ENCODE measurements at places on chromosomes 13 and 19.

DNA sequence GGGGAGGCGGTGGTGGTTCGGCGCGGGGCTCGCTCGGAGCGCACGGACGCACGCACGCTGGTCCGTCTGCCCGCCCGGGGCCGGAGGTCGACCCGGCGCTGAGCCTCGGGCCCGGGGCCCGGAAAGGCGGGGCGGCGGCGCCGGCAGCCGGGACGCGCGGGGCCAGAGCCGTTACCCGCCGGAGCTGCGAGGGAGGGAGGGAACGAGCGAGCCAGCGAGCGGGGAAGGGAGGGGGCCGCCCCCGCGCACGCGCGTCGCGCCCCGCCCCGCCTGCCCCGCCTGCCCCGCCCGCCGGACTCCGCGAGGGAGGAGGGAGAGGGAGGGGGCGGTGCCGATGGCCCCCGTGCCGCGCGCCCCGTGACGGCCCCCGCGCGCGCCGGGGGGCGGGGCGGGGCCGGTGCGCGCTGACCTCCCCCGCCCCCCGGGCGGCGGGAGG is 15.0 kb downstream of the CIC start:
- DNase-seq = peak; percentile 85

DNA sequence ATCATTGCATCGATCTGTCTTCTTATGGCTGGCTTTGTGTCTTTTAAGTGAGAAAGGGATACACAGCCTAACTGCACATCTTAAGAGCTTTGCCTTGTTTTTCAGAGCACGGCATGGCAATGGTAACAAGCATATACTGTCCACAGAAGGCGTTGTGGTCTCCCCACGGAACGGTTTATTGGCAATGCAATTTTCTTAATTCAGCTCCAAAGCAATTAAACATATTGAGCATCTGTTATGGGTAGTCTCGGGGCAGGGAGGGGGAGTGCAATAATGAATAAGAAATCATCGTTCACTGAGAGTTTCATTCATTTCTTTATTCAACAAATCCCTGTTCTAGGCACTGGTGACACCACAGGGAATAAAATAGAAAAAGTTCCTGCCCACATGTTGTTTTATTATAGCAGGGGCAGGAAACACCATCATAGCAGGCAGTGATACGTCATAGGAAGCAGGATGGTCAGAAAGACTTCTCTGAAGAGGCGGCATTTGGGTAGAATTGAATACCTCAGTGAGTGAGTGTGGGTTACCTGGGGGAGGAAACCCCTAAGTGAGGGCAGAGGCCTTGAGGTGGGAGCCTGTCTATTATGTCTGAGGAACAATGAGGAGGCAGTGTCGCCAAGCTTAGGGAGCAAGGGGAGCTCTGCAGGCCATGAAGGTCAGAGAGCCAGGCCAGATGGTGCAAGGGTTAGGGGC is 185.7 kb upstream of the KL start:
- DNase-seq = no peak

DNA sequence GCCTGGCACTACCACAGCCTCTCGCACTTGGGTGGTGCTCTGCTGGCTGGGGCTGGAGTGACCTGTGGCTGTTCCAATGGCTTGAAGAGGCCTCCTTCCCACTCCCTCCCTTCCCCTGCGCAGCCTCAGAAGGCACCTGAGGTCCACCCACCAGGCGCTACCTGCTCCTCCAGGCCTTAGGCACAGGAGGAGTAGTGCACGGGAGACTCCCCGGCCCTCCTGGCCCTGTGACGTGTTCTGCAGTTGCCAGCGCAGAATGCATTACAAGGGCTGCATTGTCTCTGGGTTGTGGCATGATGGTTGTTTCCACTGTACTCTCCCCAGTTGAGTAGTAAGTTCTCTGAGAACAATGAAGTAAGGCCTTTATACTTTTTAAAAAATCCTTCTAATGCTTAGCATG is 128.6 kb downstream of the TEX29 start:
- no peak for DNase-seq

DNA sequence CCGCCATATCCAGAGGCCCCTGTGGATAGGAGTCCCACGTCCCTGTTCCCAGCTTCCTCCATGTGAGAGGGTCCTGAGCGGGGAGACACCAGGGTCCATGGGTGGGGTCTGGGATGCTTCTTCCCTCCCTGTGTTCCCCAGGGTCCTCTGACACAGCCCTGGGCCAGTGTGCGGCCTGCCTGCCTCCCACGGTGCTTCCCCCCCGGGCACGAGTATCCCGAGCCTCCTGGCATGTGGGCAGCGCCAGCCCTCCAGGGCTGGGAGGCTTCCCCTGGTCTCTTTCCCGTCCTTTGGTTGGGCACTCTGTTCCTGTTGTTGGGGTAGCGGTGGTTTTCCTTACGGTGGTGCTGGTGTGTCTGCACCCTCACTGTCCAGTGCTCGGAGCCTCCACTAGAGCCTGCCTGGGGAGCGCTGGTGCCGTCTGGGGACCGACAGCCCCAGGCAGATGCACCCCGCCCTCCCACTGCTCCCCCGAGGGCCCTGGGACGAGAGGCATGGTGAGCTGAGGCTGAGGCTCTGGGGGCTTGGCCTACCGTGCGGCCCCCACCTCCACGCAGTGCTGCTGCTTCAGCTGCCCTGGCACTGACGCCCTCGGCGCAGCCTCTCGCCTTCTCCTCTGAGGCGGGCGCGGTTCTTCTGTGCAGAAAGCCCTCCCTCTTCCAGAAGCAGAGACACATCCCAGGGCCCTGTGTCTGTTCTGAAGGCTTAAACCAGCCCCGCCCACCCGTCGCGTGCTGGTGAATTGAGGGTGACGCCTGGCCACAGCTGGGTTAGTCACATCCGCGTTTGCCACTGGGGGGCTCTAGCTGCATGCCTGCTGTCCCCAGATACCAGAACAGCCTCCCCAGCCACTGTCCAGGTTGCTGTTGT is 27.9 kb downstream of the PLEKHJ1 start:
- no peak for DNase-seq

DNA sequence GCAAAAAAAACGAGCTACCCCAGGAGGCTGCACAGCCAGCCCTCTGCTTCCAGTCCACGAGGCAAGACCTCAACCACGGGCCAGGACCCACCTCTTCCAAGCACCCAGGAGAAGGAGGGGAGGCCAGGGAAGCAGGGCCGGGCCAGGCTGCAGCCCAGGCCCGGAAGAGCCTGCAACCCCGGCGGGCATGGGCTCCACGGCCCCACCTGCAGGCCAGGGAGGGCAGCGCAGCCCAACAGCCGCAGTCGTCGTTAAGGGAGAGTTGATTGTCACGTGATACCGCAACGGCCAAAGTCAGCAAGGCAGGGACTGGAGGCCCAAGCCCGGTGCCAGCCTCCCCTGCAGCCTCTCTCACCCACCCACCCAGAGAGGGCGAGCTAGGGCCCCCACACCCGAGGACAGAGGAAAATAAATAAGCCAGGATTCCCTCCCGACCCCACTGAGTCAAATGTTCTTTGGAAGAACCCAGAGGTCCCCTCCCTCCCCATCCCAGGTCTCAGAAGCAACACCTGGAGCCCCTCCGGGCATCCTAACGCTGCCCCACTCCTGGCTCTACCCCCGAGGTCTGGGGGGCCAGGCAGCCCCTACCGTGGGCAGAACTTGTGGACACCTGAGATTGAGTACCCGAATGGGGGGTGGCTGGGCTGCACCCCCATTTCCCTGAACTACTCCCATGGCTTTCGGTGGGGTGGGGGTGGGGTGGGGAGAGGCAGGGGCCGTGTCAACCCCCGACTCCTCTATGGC is 5.2 kb upstream of the REXO1 start:
- DNase-seq = peak; percentile 90

- no peak for DNase-seq
Observed at GRCh38 chr19:32642771-32643170, 32.2 kb downstream of the ANKRD27 start.

DNA sequence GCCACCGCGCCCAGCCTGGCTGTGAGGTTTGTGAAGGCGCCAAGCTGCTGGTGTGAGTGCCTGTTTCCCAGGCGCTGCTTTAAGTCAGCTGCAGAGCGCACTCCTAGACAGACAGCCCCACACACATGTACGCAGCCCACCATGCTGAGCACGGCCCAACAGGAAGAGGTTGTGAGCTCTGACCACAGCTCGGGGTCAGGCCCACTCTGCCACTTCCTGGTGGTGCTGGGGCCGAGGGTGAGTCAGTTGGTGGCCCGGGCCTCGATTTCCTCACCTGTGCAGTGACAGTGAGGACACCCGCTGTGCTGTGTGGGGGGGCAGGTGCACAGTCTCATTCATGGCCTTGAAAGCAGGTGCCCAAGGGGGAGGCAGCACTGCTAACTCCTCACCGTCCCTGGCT is 106.7 kb downstream of the KDM4B start:
- no peak for DNase-seq

DNA sequence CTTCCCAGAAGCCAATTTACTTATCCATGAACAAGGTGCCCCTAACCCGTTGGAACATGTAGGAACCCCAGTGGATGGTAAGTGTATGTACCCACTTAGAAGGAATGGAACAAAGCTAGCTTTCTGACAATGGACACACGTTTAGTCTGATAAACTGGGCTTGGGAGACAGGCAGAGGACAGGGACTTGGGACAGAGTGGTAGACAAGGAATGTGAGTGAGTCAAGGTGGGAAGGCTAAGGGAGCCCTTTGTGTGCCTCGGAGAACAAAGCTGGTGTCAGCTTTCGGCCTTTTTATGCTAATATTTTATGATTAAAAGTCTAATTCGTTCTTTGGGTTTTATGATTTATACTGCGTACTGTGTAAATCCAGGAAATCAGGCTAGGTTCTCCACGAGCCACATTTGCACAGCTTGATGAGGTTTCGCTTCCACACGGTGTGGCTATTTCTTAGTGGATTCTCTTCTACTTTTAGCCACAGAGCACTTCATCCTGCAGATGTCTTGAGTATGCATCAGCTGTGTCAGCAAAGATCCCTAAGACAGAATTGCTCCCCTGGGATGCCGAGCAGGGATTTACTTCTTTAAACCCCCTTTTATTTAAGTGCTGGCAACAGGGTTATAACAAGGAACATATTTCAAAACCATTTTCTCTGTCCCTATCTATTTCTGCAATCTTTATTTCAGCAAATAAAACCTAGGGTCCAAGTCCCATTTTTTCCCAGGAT is 258.5 kb downstream of the DLEU7 start:
- DNase-seq = no peak

DNA sequence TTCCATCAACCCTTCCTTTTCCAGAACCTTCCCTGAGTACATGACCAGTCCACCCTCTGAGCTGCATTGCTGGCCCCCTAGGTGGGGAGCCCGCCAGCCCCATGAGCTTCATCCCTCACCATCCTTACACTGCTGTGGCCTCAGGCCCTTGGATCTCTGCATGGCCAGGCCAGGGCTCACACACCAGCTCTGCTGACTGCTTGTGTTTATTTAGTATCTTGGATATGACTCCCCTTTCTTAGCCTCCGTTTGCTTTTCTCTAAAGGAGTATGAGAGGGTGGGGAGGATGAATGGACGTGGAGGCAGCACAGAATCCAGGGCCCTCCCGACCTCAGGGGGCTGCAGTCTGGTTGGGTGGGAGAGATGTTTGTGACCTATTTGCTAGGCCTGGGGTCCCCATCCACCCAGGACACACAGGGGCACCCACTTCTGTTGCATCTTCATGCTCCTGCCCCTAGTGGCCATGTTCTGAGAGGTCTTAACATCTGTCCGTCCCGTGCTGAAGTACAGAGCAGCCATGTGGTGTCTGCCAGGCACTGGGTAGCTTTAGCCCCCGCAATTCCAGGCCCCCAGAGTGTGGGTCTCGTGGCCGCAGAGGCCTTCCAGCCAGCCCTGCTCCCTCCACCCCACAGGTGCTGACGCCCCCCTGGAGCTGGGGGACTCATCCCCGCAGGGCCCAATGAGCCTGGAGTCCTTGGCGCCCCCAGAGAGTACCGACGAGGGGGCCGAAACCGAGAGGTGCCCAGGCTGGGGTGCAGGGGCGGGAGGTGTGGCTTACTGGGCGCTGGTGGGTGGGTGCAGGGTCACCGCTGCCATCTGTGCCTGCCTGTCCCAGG is 13.0 kb downstream of the ARHGEF1 start:
- DNase-seq = no peak

- no peak for DNase-seq
Observed at GRCh38 chr19:1402411-1403070, 1.2 kb upstream of the GAMT start.

DNA sequence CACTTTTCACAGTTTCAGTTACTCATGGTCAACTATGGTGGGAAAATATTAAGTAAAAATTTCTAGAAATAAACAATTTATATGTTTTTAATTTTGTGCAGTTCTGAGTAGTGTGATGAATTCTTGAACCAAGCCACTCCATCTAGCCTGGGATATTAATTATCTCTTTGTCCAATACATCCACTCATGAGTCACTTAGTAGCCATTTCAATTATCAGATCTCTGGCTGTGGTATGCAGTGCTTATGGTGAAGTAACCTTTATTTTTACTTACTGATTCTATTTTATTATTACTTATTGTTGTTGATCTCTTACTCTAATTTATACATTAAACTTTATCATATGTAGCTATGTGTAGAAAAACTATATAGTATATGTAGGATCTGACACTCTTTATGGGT is 128.9 kb upstream of the KLHL1 start:
- no peak for DNase-seq

- DNase-seq = no peak
Observed at GRCh38 chr13:43684963-43685725, 101.6 kb downstream of the ENOX1 start.

DNA sequence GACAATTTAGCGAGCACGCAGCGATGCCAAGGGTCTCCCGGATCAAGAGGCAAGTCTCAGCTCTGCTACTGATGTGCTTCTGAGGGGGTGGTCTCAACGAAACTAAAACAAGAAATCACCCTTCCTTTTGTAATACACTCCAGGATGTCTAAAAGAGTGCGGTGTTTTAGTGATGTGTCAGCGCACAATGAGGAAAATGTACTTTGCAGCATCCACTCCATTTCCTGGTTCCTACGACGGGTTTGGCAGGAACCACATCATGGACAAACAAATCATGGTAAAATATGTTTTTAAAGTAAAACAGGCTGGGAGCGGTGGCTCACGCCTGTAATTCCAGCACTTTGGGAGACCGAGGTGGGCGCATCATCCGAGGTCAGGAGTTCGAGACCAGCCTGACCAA is 154.0 kb upstream of the TSC22D1 start:
- no peak for DNase-seq

GRCh38 chr19:32750441-32751055 is 31.0 kb downstream of the TDRD12 start:
- DNase-seq = no peak

DNA sequence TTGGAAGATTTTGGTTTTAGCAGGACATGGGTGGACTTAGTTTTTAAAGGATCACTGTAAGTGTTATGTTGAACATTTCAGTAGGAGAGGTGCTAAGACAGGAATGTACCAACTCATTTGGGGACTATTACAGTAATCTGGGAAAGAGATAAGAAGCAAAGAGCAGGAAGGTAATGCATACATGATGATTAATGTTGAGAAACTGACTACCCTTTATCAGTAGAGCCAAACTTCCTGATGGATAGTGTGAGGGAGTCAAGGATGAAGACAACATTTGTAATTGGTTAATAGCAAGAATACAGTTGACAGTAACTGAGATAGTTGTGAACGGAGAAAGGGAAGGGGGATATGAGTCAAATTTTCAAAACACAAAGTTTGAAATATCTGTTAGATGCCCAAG is 421.9 kb upstream of the PRR20A start:
- no peak for DNase-seq

GRCh38 chr19:14408491-14409145 is 10.5 kb downstream of the DDX39A start:
- no peak for DNase-seq

Measured in lower lobe of right lung (tissue), 2 donors.